Fibroblast of skin of right biceps (primary cell): ENCODE measurements at places on chromosomes 11 and 22.

- no peak for DNase-seq
Observed at GRCh38 chr11:27247660-27248059, 115.4 kb downstream of the CCDC34 start.

DNA sequence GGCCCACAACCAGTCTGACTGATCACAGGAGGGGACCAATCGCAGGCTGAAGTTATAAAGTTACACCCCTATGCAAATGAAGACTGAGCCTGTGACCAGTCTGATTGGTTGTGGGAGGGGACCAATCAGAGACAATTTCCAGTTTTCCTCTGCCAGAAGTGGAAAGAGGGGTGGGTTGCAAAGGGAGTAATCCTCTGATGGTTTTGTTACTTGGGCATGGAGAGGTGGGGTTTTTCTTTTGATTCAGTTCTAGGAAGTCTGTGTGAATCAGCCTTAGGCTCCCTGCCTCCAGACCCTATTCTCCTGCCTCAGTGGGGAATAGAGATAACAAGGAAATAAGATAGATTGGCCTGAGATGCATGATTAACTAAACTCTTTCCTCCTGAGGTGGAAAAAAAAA, 9.9 kb downstream of the OR6M1 start:
- no peak for DNase-seq

GRCh38 chr22:18033204-18033998, 9.0 kb upstream of the MICAL3 start:
- peak; percentile 75 for DNase-seq

DNA sequence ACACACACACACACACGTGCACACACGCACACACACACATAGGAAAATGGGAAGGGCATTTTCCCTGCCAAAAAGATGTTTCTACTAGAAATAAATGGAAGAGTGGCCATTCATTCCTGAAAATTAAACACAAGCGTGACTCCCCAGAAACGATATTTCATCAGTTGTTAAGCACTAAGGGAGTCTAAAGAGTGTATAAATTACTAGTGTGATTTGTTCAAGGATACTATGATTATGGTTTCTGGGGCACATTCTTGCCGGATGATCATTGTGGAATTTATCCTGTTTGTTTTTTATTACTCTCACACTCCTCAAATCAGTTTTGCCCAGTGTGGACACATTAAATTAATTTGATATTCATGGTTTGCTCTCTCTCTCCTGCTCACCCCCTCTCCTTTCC, 16.4 kb upstream of the AMOTL1 start:
- peak; percentile 56 for DNase-seq

DNA sequence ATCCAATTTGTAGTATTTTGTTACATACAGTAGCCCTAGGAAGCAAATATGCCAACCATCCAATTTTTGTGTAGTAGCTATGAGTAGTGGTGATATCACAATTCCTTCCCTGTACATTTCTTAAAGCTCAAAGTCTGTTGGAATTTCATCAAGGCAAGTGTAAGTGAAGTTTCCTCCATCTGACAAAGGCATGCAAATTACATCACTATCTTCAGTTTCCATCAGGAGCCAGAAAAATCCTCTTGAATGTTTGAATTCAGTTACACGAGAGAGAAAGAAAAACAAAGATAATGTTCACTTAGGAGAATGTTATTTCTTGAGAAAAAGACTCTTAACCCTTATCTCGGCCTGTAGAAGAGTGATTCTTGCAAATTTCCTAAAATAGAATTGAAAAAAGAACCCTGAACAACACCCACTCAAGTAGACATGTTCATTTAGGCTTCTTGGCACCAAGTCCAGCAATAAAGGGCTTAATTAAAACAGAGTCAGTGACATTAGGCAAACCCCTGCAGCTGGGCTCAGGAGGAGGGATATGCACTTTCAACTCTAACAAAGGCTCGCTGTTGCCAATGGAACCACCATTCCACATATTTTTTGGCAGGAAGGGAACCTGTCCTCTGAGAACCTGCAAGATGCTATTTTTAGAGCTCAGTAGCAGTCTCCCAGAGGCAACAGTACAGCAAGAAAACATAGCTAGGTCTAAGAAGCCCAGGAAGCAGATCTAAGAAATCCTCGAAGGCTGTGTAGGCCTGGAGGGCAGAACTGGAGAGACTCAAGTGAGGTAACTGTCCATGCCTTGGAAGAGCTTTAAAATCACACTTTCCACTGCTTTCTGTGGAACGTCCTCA, 144.6 kb downstream of the CCDC81 start:
- peak; percentile 89 for DNase-seq

GRCh38 chr11:103550811-103551210, 441.6 kb downstream of the DYNC2H1 start:
- peak; percentile 37 for DNase-seq

DNA sequence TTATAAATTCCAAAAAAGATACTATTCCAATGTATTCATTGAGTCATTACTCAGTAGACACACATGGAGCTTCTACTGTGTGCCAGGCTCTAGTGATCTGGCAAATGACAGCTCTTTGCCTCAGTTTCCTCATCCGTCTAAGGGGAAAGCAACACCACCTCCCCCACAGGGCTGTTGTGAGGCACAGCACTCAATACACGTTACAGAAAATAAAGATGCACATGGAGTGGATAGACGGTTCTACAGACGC, 6.5 kb upstream of the MALAT1 start:
- DNase-seq: no peak

- DNase-seq: no peak
Observed at GRCh38 chr11:69402251-69402887, 79.1 kb upstream of the LINC01488 start.

DNA sequence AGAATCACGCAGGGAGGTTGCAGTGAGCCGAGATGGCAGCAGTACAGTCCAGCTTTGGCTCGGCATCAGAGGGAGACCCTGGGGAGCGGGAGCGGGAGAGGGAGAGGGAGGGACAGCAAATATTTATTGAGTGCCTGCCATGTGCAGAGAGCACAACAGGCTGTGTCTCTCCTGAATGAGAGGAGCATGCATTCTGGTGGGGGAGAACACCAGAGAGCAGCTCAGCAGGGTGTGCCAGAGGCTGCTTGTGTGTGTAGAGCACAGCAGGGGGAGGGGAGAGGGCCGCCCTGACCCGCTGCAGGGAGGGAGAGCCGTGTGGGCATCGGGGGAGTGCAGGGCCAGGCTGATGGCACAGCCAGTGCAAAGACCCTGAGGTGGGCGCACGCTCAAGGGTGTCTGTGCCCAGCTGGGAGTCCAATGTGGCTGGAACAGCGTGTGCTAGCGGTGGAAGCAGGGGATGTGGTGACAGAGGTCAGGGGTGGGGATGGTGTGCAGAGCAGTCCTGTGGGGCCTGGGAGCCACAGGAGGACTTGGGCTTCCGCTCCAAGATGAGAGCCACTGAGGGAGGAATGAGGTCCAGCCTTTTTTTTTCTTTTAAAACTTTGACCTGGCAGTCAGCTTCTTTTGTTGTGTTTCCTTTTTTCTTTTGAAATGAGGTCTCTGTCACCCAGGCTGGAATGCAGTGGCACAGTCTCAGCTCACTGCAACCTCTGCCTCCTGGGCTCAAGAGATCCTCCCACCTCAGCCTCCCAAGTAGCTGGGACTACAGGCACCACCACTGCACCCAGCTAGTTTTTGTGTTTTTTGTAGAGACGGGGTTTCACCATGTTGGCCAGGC, 12.0 kb downstream of the PPIL2 start:
- no peak for DNase-seq

DNA sequence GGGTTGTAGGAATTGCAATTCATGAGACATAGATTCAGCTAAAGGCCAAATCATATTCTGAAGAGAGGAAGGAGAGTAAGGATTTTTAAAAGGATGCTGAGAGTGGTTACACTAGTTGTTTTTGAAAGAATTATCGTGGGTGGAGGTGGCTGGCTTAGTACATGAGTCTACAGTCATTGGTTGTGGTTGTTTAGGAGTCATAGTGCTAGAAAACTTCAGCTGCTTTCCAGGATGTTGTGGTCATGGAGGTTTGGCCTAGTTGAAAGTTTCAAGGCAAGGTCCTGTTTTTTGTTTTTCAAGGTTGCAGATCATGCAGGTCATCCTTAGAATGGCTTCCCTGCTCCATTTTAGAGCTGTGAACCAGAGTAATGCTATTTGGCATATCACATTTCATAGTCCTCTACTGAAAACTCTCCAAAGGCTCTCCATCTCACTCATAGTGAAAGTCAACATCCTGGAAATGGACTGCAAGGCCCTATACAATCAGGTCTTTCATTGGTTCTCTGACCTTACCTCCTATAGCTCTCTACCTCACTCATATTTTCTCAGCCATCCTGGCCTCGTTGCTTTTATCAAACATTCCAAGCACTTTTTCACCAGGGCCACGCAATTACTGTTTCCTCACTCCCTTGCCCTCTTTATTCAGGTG, 26.1 kb upstream of the ZBTB44 start:
- DNase-seq: no peak

DNA sequence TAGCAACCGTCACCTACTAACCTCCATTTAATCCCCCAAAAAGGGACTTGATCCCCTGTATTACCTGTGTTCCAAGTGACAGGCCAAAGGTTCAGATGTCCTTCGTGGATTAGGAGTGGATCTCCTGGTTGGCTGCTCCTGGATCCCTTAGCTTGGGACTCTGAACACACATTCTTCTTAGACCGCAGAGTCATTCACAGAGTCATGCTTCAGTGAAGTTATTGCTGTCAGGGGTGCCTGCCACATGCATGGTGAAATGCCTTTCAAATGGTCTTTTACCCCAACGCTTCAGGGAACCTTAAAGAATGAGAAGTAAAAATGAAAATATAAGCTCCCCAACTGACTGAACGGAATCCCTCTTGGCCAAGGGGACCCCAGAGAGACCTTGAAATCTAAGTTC, 49.1 kb downstream of the ADAMTS8 start:
- DNase-seq: no peak

- DNase-seq: no peak
Observed at GRCh38 chr22:32617903-32618302, 143.3 kb downstream of the FBXO7 start.

- no peak for DNase-seq
Observed at GRCh38 chr11:94516725-94517124, 4.5 kb downstream of the C11orf97 start.
